ENCODE measurements at places on chromosomes 12 and 14. TPM values are rescaled to one million over a fixed set of nuclear protein-coding genes. Genes with fewer than 3 reads are reported as not detected.

Gene ZFHX2
- total RNA-seq = 1.3 TPM

Gene GCH1
- 36.4 TPM for total RNA-seq

Gene IL31
- total RNA-seq = 2.1 TPM

- DNase-seq = no peak
Observed at GRCh38 chr12:218728-219590, 5.0 kb upstream of the SLC6A12 start.

DNA sequence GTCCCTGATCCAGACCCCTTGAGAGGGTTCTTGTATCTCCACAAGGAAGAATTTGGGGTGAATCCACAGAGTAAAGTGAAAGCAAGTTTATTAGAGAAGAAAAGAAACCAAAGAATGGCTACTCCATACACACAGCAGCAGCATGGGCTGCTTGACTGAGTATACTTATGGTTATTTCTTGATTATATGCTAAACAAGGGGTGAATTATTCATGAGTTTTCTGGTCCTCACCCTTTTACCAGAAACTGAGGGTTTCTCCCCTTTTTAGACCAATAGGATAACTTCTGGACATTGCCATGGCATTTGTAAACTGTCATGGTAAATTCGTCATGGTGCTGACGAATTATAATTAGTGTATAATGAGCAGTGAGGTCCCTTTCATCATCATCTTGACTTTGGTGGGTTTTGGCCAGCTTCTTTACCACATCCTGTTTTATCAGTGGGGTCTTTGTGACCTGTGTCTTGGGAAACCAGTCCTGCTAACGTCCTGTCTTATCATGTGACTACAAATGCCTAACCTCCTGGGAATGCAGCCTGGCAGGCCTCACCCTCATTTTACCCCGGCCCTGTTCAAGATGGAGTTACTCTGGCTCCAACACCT lies 121.9 kb downstream of the SPTSSA start:
- DNase-seq = no peak

All from activated CD4-positive, alpha-beta T cell treated with anti-CD3 and anti-CD28 coated beads for 36 hours (primary cell).